Stimulated activated CD8-positive, alpha-beta memory T cell treated with anti-CD3 and anti-CD28 coated beads, Interleukin-4, amount 100 ng/mL, for 48 hours (primary cell): ENCODE measurements at places on chromosomes 6 and 20.

DNA sequence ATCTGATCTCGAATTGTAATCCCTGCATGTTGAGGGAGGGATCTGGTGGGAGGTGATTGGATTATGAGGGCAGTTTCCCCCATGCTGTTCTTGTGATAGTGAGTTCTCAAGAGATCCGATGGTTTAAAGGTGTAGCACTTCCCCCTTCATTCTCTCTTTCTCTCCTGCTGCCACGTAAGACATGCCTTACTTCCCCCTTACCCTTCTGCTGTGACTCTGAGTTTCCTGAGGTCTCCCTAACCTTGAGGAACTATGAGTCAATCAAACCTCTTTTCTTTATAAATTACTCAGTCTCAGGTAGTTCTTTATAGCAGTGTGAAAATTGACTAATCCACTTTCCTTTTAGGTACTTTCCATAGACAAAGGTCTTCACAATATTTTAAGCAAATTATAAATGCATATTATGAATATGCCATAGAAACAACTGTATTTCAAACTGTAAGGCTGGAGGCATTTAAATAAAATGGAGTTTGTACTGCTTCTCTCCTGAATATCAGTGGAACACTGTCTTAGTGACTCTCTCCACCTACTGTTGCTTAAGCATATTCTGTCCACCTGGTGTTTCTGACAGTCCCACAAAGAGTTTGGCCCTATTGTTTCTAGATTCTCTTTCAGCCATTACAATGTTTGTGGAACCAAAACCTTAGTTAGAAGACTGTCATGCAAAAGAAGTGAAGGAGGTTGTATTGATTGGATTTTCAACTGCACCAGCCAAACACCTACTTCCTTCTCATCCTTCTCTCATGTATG is 24.3 kb upstream of the IL17A start:
- peak; percentile 29 for DNase-seq

DNA sequence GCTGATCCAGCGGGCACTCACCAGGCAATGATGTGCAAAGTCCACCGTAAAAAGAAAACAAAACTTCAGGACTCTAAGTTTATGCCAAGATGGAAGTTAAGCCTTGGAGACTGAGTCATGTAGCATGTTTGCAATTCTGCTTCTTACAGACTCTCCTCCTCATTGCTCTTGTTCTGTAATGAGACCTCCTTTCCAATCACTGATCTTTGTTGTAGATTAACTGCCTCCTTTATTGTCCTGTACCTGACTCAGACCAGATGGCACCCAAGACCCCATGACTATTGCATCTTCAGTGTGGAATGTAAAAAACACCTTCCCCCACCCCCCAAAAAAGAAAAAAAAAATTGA is 11.2 kb downstream of the NEU1 start:
- no peak for DNase-seq

GRCh38 chr6:137106183-137106582 is 61.4 kb upstream of the IL20RA start:
- no peak for DNase-seq

GRCh38 chr6:118080547-118080946 is 173.5 kb downstream of the SLC35F1 start:
- no peak for DNase-seq

- no peak for DNase-seq
Measured at GRCh38 chr6:85118233-85118632, 331.6 kb upstream of the NT5E start.

DNA sequence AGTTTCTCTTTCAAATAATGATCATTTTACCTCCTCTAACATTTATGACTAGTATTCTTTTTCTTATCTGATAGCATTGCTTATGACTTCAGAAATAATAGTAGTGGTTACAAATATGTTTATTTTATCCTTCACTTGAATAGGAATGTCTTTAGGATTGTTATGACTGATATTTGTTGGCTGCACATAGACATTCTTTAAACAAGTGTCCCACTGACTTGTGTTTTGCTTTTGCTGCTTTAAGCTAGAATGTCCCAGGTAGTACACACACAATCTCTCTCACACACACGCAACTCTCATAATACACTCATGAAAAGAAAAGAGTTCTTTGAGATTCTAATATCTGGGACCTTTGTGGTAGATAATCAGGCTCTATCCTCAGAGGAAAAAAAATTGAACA is 21.6 kb downstream of the KIAA1586 start:
- no peak for DNase-seq

- DNase-seq = peak; percentile 18
Measured at GRCh38 chr20:38830356-38830755, 24.9 kb downstream of the PPP1R16B start.

GRCh38 chr20:801678-802077 is 31.8 kb upstream of the FAM110A start:
- DNase-seq = no peak

DNA sequence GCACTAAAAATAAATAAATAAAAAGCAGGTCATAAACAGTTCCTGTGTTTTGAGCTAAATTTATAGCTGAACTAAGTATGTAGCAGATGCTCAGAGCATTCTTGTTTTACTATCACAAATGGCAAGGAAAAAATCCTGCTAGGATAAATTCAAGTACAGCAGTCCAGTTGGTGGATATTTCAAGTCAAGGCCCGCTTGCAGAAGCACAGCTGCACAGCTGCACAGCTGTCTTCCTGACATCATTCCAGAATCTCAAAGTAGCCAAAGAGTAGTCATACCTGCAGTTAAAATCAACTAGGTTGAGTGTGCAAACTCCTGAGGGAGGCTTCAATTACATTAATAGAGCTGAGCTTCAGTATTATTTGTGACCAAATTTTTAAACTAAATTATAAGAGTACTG is 297.7 kb upstream of the MANEA start:
- no peak for DNase-seq
